Stimulated activated CD4-positive, alpha-beta T cell treated with anti-CD3 and anti-CD28 coated beads, Interleukin-12 subunit alpha, Interleukin-12 subunit beta, amount 100 ng/mL, for 24 hours (primary cell): ENCODE measurements at places on chromosomes 4 and X.

- DNase-seq = no peak
These were observed 11.2 kb downstream of the KLHL8 start for GRCh38 chr4:87209182-87209581.

DNA sequence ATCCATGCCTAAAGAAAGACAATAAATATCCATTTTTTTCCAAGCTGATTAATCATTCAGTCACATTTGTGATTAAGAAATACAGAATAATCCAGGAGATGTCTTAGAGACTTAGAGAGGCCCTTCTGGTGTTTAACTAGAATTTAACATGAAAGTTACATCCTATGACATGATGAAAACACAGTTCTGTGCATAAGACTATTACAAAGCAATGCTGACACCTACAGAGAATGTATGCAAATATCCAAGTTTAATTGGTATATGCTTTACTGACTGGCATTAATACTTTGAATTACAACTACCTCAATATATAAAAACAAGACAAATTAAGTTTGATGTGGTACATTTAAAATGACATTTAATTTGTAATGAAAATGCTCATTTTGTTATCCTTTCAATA is 17.8 kb upstream of the TLL1 start:
- no peak for DNase-seq

- no peak for DNase-seq
These were observed 52.1 kb downstream of the SEL1L3 start for GRCh38 chr4:25810461-25811373.

DNA sequence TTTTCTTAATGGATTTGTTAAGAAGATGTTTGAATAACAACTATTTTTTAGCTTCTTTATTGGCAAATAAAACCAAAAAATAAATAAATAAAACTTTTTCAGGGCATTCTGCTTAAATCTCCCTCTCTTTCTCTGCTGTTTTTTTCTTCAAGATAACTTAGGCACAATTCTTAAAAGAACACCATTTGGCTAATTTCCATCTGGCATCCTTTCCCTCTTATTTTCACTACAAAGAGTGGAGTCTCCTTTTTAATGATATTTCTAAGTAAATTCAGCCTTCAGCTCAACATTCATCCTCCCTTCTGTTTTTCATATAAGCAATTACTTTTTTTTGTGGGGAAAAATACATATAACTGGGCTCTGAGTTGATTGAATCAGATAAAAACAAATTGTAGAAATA is 88.1 kb downstream of the PCDH7 start:
- DNase-seq = no peak
